Activated T-helper 9 cell treated with anti-CD3 and anti-CD28 coated beads, Interleukin-2, amount 50 U/mL, for 16 hours (primary cell): ENCODE measurements at places on chromosomes 16 and 17.

GRCh38 chr17:27396045-27396444, 60.2 kb upstream of the KSR1 start:
- no peak for DNase-seq

- DNase-seq, result no peak
These were observed 71.6 kb downstream of the CDK5R1 start for GRCh38 chr17:32558326-32558955.

GRCh38 chr17:40168262-40168832, 8.9 kb upstream of the RAPGEFL1 start:
- no peak for DNase-seq

GRCh38 chr16:19700319-19700781, 17.7 kb downstream of the KNOP1 start:
- no peak for DNase-seq

DNA sequence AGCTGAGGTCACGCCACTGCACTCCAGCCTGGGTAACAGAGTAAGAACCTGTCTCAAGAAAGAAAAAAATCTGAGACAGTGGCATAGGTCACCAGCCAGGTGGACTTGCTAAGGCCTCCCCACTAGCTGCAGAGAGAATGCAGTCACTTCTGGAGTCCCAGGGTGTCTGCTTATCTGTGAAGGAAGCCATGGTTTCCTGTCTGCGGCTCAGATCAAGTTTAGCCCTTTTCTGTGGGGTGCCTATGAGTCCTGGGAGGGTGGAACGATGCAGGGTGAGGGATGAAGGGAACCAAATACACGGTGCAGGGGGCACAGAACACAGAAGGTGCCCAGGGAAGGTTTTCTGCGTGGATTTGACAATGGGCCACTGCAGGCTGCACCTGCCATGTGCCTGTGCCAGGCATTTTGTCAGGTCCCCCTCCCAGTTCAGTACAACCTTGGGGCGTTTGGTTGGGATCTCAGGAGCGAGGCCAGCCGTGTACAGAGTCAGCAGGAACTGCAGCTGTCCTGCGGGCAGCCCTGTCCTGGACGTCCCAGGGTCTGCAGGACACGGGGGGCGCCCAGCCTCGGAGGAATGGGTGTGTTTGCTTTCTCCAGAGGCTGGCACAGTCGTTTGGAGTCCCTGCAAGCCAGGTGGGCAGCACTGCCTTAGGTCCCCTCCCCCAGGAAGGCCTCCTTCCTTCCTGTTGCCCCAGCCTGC, 41.8 kb downstream of the RAB11FIP4 start:
- no peak for DNase-seq

- DNase-seq, result no peak
These were observed 203.0 kb downstream of the CPPED1 start for GRCh38 chr16:12600536-12601256.

DNA sequence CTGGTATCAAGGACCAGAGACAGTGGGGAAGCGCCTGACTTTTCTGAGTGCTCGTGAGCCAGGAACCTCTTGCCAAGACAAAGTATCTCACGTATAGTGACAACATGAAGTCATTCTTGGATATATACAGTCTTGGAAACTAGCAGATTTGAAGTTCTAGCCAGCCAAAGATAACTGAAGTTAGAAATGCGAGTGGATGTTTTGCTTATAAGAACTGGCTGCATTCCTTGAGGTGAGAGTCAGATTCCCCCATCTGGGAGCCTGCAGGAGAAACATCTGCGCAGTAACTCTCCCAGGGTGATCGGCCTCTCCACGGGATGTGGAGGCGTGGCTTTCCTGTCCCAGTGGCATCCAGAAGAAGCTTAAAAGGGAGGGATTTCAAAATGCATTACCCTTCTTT, 89.8 kb downstream of the SHISA6 start:
- no peak for DNase-seq
